Activated CD4-positive, CD25-positive, alpha-beta regulatory T cell treated with anti-CD3 and anti-CD28 coated beads, Interleukin-2, amount 50 U/mL, for 16 hours (primary cell): ENCODE measurements at places on chromosomes 12 and 14.

GRCh38 chr12:105107171-105107493 is 399 bp upstream of the WASHC4 start:
- no peak for DNase-seq

DNA sequence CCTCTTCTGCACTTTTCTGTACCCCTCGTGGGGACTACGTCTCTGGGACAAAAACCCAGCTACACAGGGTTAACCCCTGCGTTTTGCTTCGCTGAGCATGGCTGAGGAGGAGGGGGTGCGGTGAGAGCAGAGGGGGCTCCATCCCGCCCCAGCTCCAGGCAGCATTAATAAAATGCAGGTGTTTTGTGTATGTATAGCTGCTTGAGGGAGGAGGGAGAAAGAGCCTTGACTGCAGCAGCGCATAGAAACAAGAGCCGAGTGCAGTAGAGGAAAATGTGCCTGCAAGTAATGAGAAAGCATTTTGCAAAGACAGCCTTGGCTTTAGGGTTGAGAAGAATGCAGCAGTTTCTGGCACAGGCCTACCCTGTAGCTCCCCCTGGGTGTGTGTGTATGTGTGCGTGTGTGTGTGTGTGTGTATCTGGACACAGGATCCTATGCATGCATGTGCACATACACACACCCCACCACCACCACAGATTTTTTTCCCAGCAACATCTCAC is 103.9 kb downstream of the ZFP36L1 start:
- DNase-seq = no peak

- no peak for DNase-seq
These were observed 27.1 kb upstream of the MANSC4 start for GRCh38 chr12:27807063-27807703.

GRCh38 chr12:130357241-130357640 is 19.6 kb downstream of the PIWIL1 start:
- DNase-seq = no peak

GRCh38 chr12:44581642-44582242 is 294.4 kb downstream of the NELL2 start:
- no peak for DNase-seq

DNA sequence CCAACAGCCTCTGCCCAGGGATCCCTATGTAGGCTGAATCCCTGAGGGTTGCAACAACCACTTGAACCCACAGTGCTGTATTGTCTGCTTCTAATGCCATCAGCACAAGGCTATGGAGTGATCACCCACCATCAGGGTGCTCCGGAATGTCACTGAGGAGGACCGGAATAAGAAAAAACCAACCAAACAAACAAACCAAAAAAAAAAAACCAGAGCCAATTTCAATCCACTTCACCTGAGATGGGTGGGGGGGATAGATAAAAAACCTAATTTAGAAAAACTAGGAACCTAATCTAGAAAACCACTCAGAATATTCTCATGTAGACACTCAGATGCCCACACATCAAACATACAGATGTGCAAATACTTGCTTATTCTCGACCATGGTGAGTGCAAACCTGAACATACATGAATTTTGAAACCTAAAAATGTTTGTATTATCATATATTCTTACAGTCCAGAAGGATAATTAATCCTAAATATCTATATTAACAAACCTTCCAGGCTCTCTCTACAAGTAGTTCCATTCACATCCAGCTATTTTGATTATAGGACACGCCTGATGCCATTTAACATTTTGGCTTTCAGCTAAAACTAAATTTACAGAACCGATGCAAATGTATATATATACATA is 3.7 kb downstream of the TBX5 start:
- no peak for DNase-seq

DNA sequence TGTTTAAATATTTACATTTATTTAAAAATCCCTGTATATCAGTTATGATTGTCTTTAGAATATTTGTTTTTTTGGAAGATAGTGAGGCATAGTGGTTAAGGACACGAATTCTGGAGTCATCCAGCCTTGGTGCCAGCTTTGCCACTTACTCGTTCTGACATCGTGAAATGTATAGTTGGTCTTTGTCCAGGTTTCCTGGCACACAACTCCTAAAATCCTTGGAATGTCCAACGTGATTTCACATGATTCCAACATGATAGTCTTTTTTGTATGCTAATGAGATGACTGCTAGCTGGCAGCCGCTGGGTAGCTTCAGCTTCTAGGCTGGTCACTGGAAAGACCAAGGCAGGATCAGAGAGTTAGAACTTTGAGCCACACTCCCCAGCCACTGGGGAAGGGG is 64.8 kb downstream of the PRICKLE1 start:
- DNase-seq = no peak
